CD4-positive, alpha-beta T cell treated with Interleukin-2 at 100 ng/mL for 4 hours (primary cell): ENCODE measurements at places on chromosomes 1 and 21.

GRCh38 chr21:45016406-45017038 is 57.9 kb upstream of the ADARB1 start:
- DNase-seq: no peak

- no peak for DNase-seq
These were observed 24.7 kb downstream of the RGS1 start for GRCh38 chr1:192600275-192600674.

- no peak for DNase-seq
These were observed 44.2 kb downstream of the PTPRU start for GRCh38 chr1:29280409-29281131.

DNA sequence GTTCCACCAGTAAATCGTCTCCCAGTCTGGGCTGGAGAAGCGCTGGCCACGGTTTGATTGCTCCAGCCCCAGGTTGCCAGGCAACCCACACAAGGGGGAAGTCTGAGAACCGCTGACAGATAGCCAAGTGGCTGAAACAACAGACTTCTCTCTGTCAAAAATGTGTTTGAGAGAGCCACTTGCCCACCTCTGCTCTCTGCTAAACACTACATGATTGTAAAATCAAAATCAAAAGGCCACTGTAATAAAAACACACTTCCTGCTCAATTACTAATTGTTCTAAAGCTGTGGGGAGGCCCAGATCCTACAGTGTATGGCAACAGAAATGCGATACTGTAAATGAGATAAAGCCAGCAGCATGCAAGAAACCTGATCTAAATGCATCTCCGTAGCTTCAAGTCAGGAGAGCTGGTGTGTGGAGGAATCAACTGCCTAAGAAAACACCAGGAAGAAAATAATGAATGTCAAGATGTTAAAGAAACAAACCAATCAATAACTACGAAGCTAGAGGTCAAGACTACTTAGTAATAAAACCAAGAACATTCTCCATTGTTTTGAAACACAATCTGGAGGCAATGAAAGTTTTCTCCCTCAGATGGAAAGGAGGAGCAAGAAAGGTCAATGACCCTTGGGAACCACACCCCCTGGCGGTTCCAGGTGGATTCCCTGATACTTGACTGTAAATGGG is 121.2 kb downstream of the SLC45A1 start:
- DNase-seq: no peak

DNA sequence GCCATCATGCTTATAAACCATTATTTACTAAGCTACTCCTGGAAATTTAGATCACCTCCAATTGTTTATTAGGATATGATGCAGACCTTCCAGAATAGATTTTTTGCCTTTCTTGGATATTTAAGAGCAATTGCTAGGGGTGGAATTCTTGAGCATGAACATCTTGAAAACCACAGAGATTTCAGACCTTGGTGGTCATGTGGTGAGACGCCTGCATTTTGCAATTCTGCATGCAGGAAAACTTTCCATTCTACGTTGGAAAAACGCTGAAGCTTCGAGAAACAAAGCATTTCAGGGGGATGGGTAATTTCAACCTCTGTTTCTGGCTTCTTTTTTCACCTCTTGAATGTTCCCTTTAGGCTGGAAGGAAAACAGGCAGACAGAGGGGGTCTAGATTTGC is 596.3 kb downstream of the KIF26B start:
- DNase-seq: no peak

GRCh38 chr1:209354111-209354839 is 229.2 kb upstream of the CAMK1G start:
- DNase-seq: peak; percentile 46

DNA sequence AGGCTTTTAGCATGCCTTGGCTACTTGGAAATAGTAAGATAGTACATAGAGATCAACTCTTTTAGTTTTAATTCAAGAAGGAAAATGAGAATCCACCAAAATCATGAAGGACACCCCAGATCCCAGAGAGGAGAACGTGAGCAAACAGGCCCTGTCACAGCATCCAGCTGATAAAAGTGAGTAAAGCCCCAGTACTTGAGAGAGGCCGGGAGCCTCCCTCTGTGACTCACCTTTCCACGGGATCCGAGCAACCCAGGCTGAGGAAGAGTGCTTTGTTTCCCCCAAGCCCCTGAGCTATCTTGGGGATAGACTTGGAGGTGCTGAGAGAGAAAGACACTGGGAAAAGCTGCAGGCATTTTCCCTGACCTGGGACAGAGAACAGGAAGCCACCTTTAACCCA is 238.6 kb downstream of the DUSP10 start:
- no peak for DNase-seq

GRCh38 chr1:153552335-153552734 is 3.3 kb upstream of the S100A3 start:
- no peak for DNase-seq

GRCh38 chr1:23634840-23635651 is 56.6 kb upstream of the RPL11 start:
- peak; percentile 85 for DNase-seq

GRCh38 chr21:29299046-29299915 is 559 bp downstream of the BACH1 start:
- peak; percentile 69 for DNase-seq

DNA sequence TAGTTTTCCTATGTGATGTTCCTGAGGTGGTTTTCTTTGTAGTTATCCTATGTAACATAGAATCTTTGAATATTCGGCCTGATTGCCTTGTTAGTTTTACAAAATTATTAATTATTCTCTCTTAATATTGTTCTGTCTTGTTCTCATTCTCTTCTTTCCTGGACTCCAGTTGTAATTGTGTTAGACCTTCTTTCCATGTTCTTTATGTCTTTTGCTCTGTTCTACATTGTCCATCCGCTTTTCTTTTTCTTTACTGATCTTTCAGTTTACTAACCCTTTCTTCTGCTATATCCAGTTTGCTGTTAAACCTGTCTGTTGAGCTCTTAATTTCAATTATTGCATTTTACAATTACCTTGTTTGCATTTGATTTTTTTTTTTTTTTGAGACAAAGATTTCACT is 89.3 kb downstream of the PEX14 start:
- no peak for DNase-seq

DNA sequence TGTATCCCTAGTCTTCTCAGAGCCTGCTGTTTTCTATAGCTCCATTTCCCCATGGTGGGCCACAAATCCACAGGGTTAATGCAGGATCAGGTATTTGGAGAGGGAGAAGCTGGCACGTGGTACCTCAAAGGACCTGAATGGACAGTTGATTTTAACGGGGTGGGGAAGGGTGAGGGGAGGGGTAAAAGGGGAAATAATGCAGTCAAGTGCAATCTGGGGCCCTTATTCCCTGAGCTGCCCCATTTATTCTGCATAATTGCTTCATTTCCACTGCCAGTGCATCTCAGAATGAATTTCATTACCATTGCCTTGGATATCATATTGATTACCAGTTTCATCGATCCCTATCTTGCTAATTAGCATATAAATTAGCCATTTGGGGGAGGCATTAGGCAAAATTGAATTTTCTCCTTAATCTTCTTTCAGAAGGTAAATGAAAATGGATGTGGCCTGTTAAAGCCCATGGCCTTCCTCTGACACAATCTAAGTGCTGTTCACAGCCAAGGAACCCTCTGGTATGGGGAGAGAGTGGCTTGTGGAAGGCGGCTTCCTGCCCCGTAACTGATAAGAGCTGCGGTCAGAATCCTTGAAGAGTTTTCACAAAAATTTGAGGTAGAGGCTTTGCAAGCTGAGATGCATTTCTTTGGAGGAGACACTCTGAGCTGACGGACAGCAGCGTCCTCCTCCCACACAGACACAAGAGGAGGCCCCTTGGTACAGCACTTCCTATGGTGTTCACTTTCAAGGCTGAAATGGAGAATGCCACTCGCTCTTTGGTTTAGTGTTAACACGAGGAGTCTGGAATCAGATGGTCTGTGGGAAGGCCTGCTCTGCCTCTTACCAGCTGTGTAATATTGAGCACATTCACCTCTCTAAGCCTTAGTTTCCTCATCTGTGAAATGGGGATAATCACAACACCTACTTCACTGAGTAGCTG is 34.4 kb downstream of the PHC2 start:
- DNase-seq: no peak

DNA sequence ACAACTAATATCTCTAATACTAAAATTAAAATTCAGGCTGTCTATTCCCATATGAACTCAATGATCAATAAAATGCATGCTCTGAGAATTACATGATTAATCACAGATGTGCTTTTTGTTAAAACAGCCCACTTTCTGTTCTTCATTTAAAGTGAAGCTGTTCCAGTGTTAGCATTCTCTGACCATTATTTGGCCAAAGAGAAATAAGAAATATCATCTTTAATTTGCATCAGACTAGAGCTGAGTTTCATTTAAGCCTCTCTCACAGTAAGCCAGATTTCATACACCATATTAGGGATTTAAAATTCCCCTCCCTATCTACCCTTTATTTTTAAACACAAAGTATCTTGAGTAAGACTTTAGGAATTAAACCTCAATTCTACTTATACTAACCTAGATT is 261.6 kb downstream of the TPR start:
- no peak for DNase-seq

DNA sequence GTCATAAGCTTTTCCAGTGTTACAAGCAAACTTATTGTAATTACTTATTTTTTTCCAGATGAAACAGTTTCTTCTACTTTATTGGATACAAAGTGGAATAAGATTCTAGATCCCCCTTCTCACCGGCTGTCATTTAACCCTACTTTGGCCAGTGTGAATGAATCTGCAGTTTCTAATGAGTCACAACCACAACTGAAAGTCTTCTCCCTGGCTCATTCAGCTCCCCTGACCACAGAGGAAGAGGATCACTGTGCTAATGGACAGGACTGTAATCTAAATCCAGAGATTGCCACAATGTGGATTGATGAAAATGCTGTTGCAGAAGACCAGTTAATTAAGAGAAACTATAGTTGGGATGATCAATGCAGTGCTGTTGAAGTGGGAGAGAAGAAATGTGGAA is 95.5 kb downstream of the ZFYVE9 start:
- no peak for DNase-seq

- DNase-seq: no peak
These were observed 147.1 kb downstream of the SPATA46 start for GRCh38 chr1:162229549-162229948.

DNA sequence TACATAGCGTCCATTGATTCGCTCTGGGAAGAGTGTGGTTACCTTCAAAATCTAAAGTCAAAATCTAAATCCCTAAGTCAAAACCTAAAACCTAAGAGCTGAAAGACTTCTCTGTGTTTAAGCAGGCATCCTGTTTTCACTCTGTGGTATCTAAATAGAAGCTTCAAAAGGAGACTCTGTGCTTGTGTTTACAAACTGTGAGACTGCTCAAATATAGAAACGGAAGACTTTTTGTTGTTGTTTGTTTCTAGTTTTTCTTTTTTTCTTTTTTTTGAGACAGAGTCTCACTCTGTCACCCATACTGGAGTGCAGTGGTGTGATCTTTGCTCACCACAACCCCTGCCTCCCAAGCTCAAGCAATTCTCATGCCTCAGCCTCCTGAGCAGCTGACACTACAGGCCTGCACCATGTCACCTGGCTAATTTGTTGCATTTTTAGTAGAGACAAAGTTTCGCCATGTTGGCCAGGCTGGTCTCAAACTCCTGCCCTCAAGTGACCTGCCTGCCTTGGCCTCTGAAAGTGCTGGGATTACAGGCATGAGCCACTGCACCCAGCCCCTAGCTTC is 425.9 kb downstream of the SMYD3 start:
- no peak for DNase-seq

DNA sequence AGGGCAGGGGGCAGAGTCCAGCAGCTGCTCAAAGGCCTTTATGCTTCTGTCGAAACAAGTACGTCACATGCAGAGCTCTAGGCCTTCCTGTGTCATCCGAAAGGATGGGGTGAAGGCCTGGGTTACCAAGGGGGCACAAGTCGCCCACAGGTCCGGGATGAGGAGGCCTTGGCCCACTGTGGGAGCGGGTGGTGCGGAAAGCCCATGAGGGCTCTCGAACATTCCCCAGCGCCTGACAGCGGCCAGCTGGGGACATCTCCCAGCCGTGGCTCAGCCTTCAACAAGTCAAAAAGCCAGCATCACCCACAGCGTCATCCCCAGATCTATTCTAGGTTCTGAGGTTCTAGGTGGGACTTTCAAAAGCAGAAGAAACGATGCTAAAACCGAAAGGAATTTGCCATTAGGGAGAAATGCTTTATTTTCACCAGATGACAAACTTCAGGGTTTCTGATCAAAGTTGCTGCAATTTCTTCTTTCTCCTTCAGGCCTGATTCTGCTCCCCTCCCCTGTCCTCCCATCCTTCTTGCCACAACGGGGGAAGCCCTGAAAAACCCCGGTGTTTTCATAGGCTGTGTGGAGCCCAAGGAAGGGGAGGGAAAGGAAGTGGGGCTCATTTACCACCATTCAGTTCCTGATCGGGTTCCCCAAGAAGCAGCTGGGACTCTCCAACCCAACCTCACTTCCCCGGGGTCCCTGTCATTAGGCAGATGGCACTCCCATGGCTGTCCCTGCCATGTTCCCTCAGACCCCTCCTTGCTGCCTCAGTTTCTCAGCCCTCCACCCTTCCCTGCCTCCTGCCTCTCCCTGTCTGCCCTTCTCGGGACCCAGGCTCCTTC is 17.6 kb downstream of the GPR137B start:
- peak; percentile 22 for DNase-seq

GRCh38 chr1:32742199-32742947 is 39.8 kb upstream of the SYNC start:
- no peak for DNase-seq

GRCh38 chr1:172801771-172802322 is 142.9 kb downstream of the FASLG start:
- no peak for DNase-seq

GRCh38 chr1:227255086-227255732 is 63.1 kb downstream of the CDC42BPA start:
- no peak for DNase-seq

DNA sequence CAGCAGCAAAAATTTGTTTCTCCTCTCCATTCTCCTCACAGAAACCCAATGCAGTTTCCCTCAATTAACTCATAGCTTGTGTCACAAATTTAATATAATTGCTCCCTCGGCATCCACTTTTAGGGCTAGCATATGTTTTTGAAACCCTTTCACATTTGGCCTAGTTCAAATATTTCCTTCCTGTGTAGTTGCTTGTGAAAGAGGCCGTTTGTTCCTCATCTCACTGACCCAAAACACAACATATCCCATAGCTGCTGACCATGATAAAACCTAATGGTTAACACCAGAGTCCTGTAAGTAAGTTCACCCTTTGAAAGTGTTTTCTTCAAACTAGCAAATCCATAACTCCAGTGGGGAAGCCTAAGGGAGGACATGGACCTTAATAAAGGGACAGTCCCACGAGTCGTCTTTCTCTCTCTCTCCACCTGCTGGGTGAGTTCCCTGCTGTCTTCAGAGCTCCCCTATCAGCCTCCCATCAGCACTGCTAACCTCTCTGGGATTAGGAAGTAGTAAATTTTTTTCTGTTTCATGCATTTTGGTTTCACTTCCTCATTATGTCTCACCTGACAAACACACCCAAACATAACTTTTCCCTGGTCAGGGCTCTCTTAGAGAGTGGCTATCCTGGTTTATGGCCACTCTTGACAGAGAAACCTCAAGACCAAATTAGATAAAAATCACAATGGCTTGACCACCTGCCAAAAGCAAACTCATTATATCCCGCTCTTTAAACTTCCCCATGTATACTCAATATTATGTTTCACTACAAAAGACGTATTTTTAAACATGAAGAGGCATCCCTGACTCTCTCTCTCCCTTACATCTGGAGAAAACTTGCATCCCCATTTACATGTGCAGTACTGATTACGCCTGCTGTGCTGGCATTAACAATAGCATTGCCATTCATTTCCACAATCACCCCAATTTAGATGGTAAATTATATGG is 177.7 kb upstream of the HP1BP3 start:
- no peak for DNase-seq
